ENCODE measurements at places on chromosomes 13 and 19. TPM values are rescaled to one million over a fixed set of nuclear protein-coding genes. Genes with fewer than 3 reads are reported as not detected.
A peak's percentile ranks its signal among the peaks of the same experiment; 100 is the strongest.

Gene AMER2
- not detected for total RNA-seq

Gene DMWD
- 27.2 TPM for total RNA-seq

Gene ZNF221
- 7.7 TPM for total RNA-seq

Gene RASAL3
- 0.79 TPM for total RNA-seq

Gene ZNF71
- total RNA-seq: 10.8 TPM

Gene SLC25A41
- 0.07 TPM for total RNA-seq

Gene ELANE
- total RNA-seq: not detected

Gene CFAP97D2
- not detected for total RNA-seq

Gene IQCN
- total RNA-seq: 0.07 TPM

Gene C5AR1
- not detected for total RNA-seq

Gene HCN2
- total RNA-seq: 0.79 TPM

GRCh38 chr13:48859272-48860105, 116.2 kb upstream of the FNDC3A start:
- DNase-seq: no peak

DNA sequence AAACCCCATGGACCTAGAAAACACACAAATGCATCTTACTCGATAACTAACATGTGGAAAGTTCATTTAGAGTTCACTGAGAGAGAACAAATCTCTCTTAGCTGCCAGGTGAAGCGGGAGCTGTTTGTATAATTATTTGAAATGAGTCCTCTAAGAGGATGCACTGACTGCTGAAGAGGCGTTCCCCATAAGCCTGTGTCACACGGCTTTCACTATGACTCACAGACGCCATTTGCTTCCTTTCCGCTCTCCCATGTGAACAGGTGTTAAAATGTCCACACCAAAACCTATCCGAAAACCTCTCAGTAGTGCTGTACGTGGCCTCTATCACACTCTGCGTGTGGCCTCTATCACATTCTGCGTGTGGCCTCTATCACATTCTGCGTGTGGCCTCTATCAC, 101.8 kb downstream of the SOX1 start:
- no peak for DNase-seq

- no peak for DNase-seq
Measured at GRCh38 chr19:41624937-41625336, 1.9 kb downstream of the CEACAM4 start.

DNA sequence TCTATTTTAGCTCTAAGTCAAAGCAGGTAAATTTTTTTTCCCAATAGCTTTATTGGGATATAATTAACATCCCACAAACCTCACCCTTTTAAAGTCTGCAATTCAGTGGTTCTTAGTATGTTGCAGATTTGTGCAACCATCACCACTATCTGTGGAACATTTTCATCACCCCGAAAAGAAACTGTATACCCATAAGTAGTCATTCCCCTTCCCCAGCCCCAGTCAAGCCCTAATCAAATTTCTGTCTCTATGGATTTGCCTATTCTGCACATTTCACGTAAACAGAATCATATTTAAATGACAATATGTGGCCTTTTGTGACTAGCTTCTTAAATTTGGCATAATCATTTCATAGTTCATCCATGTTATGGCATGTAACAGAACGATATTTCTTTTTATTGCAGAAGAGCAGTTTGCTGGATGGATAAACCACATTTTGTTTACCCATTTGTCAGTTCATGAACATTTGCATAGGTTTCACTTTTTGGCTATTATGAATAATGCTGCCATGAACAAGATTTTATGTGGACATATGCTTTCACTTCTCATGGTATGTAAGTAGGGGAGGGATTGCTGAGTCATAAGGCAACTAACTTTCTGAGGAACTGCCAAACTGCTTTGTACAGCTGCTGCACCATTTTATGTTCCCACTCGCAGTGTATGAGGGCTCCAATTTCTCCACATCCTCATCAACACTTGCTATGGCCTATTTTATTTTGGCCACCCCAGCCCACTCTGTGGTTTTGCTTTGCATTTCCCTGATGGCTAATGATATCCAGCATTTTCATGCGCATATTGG, 10.9 kb downstream of the SLC46A3 start:
- no peak for DNase-seq

DNA sequence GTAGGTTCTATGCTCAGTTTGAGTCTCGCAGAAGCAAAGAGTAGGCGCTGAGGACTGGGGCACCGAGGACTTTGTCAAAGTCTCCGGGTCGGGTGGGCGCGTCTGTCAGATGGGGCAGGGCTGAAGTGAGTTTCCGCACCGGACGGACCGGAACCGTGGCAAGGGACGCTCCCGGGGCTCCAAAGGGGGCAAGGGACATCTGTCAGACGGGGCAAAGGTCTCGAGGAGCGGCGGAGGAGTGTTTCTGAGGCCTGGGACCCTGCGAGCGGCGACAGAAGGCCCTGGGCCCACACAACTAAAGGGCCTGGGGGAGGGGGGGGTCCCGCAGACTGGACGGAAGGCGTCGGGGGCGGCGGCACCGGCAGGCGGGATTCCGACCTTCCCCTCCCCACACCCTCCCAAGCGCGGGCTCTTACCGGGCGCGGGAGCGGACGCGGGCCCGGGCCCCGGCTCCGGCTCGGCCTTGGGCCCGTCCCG, 13.3 kb upstream of the AKAP8L start:
- DNase-seq: no peak

- DNase-seq: no peak
Measured at GRCh38 chr13:94028234-94028633, 451.2 kb downstream of the DCT start.

DNA sequence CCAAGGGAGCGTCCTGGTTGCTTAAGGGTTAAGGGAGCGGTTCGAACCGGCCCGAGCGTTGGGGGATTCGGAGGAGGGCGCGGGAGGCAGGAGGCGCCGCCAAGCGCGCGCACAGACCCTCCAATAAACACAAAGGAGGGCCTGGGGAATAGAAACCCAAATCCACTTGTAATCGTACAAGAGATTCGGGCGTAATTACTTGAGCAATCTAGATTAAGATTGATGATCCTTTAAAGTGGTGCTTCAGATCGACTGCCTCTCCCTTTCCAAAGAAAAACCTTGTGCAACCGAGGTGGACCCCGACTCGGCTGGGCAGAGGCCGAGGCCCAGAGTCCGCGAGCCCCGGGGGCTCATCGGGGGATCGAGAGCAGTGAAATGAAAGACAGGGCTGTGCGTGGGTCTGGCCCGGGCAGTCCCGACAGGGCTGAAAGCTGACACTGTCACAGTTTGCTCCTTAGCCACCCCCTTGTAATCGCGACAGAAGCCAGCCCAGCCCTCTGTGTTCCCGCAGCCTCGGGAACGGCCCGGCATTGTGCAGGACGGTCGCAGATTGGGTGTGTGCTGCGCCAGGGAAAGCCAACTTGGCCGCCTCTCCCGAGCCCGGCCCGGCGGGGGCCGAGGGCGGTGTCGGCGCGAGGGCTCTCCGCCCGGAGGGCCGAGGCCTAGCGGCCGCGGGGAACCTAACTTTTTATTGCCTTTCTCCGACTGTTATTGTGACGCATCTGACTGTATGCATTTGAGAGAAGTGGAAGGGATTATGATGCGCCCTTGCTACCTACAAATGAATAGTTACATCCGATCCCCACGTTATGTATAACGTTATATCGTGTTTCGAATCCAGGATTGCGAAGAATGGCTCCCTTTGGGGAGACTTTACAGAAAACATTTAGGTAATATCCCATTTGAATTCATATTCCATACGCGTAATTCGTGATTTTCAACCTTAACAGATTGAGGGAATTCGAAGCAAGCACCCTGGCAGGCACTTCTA, 5.5 kb downstream of the MAB21L1 start:
- DNase-seq: no peak

- no peak for DNase-seq
Measured at GRCh38 chr13:51599444-51600176, 15.3 kb downstream of the WDFY2 start.

GRCh38 chr13:71875823-71876222, 8.8 kb upstream of the DACH1 start:
- DNase-seq: no peak

DNA sequence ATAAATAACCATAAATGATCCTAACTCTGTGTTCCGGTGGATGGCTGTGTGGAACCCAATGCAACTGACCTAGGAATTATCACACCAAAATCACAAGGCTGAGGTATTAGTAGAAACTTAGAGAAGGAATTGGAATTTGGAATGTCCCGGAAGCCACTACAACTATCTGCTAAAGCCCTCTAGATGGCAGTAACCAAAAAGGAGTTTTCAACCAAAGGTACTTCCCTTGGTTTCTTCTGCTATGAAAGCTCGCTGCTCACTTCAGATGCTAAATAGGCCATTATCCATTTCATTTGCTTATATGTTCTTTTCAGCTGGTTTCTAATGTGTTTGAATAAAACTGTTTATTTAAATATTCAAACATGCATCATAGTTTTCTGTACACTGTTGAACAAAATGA, 1589.1 kb upstream of the SPRY2 start:
- DNase-seq: no peak

GRCh38 chr13:114021464-114022308, 47.8 kb upstream of the C13orf46 start:
- no peak for DNase-seq

DNA sequence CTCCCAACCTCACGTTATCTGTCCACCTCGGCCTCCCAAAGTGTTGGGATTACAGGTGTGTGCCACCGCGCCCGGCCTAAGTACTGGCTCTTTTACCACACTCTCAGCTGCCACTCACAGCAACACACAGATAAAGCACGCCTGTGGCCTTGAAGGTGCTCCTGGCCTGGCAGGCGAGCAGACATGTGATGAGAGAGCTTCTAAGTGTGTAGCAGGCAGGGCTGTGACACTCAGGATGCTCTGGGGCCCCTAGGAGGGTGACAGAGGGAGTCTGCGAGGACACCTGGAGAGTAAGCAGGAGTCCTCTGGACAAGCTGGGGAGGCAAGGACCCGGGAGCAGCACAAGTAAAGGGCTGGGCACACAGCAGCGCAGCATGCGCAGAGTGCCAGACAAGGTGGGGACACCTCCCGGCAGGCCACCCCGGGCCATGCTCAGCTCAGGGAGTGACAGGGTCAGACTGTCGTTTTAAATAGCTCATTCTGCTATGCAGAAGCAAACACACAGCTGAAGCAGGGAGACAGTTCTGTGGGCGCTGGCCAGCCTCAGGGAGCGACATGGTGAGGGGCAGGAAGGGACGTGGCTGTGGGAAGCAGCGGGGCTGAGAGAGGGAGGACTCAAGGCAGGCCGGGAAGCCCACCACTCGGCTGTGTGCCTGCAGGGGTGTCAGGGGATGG, 26.5 kb downstream of the MED26 start:
- DNase-seq: no peak

GRCh38 chr13:112674412-112675365, 15.1 kb upstream of the ATP11A start:
- no peak for DNase-seq

- no peak for DNase-seq
Measured at GRCh38 chr13:102039264-102039663, 362.6 kb downstream of the FGF14 start.

GRCh38 chr13:81017513-81018152, 676.7 kb upstream of the SPRY2 start:
- peak; percentile 11 for DNase-seq

- no peak for DNase-seq
Measured at GRCh38 chr13:57527114-57527735, 104.3 kb upstream of the PCDH17 start.

DNA sequence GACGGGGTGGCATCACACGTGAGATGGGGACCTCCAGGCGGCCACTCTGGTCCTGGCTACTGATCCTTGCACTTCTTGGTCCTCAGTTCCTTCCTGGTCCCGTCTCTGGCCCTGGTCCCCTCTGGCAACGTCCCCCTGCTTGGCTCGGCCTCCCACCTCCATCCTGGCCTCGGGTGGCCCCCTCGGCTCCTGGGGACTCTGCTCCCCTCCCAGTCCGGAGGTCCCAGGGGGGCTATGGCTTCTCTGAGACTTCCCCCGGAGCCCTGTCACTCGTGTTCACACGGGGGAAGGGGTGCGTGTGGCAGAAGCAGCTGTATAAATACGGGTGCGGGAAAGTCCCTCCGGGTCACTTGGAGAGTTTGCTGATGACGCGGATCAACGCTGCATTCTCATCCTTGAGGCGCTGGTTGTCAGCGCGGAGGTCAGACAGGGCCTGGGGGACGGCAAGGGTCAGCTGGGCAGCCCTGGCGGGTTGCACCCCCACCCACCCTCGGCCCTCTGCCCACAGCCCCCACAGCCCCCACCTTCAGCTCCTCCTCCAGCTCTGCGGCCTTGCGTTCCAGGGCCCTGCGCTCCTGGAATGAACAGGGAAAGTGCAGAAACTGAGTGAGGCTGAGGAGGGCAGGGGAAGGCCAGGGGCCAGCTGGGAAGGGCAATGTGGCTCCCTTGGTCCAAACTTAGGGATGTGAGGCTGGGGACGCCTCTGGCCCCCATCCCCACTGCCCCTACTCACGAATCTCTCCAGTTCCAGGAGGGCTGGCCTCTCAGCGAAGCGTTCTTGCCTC, 15.6 kb downstream of the EPS8L1 start:
- no peak for DNase-seq

GRCh38 chr19:4914736-4915501, 5.6 kb downstream of the UHRF1 start:
- no peak for DNase-seq

DNA sequence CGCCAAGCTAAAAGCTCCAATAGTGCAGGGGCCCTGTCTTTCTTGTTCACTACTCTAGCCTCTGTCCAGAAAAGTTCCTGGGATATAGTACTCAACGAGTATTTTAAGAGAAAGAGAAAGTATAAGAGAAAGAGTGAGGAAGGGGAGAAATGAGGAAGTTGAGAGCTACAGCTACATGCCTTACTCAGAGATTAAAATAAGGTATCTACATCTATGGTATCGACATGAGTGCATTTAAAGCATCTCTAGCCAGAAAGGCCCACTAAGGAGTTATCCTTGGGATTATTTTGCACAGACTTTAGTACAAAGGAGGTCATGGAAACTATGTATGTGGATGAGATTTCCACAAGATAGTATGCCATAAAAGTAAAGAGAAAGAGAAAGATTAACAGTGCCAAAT, 28.5 kb downstream of the MYCBP2 start:
- DNase-seq: no peak

DNA sequence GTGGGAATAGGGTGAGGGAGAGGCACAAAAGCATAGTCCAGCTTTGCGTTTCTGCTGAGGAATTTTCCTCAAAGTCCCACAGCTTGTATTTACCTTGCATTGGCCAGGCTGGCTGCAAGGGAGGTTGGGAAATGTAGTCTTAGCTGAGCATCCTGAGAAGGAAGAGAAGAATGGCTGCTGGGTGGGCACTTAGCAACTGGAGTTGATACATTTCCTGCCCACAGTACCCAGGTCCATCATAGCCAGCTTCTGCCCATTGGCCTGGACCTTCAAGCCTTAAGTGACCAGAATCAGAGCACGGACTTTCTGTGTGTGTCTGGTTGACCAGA, 112.4 kb downstream of the SIPA1L3 start:
- no peak for DNase-seq

DNA sequence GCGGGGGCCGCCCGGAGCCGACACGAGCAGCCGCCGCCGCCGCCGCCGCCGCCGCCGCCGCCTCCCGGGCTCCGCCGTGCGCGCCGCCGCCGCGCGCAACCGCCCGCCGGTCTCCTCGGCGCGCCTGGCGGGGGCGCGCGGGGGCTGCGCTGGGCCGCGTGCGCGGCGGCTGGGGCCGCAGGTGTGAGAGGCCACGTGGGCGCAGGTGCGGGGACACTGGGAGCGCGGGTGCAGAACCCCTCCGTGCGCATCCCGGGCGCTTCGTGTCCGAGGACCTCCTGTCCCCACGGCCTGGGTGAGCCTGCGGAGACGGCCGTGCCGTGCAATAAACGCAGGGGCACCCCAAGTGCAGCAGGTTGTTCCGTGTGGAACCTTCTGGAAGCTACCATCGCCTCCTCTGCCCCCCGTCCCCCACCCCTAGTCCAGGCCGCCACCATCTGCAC, at the start of gene LINGO3:
LINGO3 (minus strand) TSS at position 41 of the 443 bp plus-strand sequence. CDS start 16,378 bp downstream, outside the sequence.
- DNase-seq: no peak

GRCh38 chr13:50509771-50510441, 333.6 kb downstream of the DLEU7 start:
- DNase-seq: no peak

All from pulmonary artery endothelial cell (primary cell).